ENCODE measurements at places on chromosomes 2 and 18.
A peak's percentile ranks its signal among the peaks of the same experiment; 100 is the strongest.

- no peak for DNase-seq
Observed at GRCh38 chr18:9804517-9805104, 81.2 kb upstream of the TXNDC2 start.

DNA sequence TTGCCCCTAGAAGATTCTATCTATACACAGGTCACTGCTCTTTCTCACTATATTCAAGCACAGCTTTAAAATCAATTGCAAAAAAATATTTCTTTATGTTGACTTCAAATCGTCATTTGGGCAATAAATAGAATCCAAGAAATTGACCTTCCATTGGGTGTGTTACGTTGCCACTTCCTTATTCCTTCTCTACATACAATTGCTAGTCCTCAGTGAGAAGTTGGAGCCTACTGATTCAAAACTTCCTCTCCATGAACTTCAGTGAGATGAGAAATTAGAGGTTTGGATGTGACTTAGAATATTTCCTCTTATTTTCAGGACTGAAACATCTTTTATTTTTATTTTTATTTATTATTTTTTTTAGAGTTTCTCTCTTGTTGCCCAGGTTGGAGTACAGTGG is 40.3 kb downstream of the PMAIP1 start:
- DNase-seq, result peak; percentile 37

- DNase-seq, result peak; percentile 74
Observed at GRCh38 chr2:64980183-64980582, 9.0 kb upstream of the SLC1A4 start.

DNA sequence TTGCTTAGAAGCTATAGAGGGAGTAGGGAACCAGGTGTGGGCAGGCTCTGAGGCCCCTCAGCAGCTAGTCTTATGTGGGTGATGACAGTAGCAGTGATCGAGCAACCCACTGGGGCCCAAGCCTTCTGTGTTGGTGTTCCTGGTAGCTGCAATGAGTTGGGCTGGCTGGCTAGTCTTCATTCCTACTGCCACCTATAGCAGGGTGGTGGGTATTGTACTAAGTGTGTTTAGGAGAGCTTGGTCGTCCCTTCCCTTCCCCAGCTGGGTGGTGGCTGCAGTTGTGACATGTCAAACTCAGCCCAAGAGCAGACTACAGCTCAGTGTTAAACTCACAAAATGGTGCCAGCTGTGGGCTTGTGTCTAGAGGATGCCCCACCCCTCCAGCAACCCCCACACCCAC is 486.1 kb upstream of the UBE2E3 start:
- no peak for DNase-seq
